ENCODE measurements at places on chromosomes 7 and 10.
A peak's percentile ranks its signal among the peaks of the same experiment; 100 is the strongest.

DNA sequence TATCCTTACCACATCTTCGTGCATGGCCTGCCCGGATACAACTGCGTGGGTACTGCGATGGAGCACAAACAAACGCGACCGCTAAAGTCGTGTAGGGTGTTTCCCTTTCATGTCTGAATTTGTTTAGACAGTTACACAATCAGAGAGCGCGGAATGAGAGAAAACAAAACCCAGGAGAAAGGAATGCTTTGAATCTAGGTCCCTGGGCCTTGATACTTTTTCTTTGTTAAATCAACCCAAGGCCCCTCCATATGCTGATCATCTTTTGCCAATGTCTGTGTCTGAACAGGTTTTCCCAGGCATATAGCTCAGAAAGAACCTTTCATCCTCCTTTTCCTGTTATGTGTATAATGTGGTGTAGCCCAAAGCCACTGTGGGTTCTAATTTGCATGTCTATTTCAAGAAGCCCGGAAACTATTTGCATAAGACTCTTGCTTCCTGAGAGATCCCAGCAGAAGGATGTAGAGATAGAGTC lies 145.8 kb downstream of the FRMD4A start:
- peak; percentile 6 for DNase-seq

DNA sequence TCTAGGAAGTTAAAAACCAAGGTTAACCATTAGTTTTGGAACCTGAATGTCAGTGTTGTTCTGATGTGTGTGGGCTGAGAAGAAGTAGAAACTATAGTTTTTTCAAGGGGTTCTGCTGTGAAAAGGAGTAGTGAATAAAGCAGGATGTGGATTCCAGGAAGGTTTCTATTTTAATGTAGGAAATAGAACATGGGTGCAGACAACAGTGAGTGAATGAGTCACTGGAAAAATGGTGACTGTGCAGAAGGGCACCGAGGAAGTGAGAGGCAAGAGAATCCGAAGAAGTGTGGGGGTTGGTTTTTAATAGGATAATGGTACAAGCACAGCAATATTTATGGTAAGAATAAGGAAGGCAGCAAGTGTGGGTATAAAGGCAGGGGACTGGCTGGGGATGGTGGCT lies 120.4 kb downstream of the ARHGAP21 start:
- DNase-seq = no peak

- DNase-seq = no peak
Measured at GRCh38 chr10:114613237-114613979, 44.7 kb downstream of the ABLIM1 start.

GRCh38 chr10:101817337-101818118 lies 716 bp downstream of the OGA start:
- no peak for DNase-seq

GRCh38 chr7:75740846-75741497 lies 2.2 kb upstream of the HIP1 start:
- no peak for DNase-seq

All from stimulated activated CD4-positive, alpha-beta T cell treated with anti-CD3 and anti-CD28 coated beads, Interleukin-2, amount 100 ng/mL, for 4 hours (primary cell).